ENCODE measurements at places on chromosomes 11 and 22. TPM values are rescaled to one million over a fixed set of nuclear protein-coding genes. Genes with fewer than 3 reads are reported as not detected.

DDIAS gene
- total RNA-seq: 1.2 TPM

MYO7A gene
- total RNA-seq: 0.18 TPM

TMEM121B gene
- 0.68 TPM for total RNA-seq

MS4A3 gene
- total RNA-seq: not detected

UBASH3B gene
- 49.8 TPM for total RNA-seq

CELF1 gene
- total RNA-seq: 60.1 TPM

CYP2D6 gene
- not detected for total RNA-seq

SYT13 gene
- total RNA-seq: 0.05 TPM

NECTIN1 gene
- 9.9 TPM for total RNA-seq

SMTNL1 gene
- total RNA-seq: not detected

RFPL1 gene
- total RNA-seq: not detected

CDCA5 gene
- total RNA-seq: 3.7 TPM

OR51A4 gene
- not detected for total RNA-seq

SPCS2 gene
- 50.9 TPM for total RNA-seq

JAML gene
- not detected for total RNA-seq

KCNK4 gene
- total RNA-seq: not detected

CARD16 gene
- 54.7 TPM for total RNA-seq

RASSF10 gene
- total RNA-seq: 0.34 TPM

RIMBP3B gene
- 0.06 TPM for total RNA-seq

RIMBP3C gene
- 0.44 TPM for total RNA-seq

GTSE1 gene
- total RNA-seq: 7.5 TPM

SLC16A8 gene
- total RNA-seq: not detected

CYB5R2 gene
- 2.4 TPM for total RNA-seq
